ENCODE measurements at places on chromosomes 2 and 18.

DNA sequence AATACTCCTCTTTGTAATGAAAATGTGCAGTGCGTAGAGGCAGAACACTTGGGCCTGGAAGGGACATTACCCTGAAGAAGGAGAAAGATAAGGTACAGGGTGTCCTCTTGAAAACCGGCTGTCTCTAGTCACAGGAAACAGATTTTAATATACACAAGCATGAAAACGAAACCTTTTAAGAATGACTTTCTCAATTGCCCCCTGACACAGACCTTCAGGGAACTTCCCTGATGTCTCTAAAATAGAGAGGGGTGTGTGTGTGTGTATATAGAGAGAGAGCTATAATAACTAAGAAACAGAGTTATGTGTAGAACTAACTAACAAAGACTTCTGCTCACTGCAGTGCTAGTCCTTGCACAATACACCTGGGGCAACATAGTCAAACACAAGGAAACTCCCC, 780.0 kb downstream of the CNTNAP5 start:
- no peak for DNase-seq

DNA sequence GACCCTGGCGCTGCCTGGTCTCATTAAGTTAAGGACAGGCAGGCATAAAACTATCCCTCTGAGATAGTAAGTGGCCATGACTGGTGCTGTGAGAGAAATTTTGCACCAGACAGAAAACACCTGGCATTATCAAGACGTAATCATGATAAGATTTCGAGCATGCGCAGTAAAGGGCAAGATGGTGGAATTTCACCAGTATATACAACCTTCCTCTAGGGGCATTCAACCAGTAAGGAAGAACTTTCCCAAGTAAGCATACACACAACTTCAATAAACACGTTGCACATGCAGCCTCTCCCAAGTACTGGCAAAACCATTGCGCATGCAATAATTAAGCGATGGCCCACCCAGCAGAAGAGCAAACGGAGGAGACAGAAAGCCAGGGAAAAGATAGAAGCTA, 1376.4 kb upstream of the CRIM1 start:
- no peak for DNase-seq

DNA sequence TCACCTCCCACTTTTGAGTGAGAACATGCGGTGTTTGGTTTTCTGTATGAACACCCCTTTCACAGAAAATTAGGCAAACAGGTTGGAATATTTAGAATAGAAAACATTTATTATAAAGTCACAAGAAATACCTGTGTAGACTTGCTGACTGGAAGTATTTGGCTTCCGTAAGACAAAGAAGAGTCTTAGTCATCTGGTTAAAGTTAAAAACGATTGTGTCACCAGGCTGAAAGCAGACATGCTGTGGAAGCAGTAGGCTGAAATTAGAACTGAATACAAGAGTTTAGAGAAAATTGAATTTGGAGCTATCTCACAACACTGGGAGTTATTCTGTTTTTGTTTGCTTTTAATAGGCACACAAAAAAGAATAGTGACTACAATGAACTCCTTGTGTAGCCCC, 16.2 kb upstream of the CLASP1 start:
- DNase-seq: no peak

GRCh38 chr18:59902131-59902992, 2.6 kb downstream of the PMAIP1 start:
- DNase-seq: peak; percentile 17

GRCh38 chr2:96848264-96848663, 4.4 kb upstream of the ANKRD23 start:
- DNase-seq: no peak

DNA sequence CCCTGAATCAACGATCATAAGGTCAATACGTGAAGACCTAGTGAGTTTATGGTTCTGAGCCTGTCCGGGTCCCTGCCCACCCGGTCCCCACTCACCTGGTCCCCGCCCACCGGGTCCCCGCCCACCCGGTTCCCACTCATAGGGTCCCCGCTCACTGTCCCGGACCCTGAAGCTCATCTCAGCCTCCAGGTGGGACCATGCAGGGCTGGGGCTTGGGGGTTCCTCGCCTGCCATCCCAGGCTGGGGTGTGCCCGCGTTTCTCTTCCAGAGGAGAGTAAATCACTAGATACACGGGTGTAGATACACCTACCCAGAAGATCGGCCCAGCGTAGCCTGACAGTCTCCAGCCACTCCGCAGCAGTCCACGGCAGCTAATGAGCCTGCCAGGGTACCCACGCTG, 131.5 kb downstream of the MBP start:
- no peak for DNase-seq

- peak; percentile 73 for DNase-seq
These were observed 7.6 kb upstream of the PRKCE start for GRCh38 chr2:45643543-45644542.

GRCh38 chr2:222450021-222450420, 25.7 kb downstream of the SGPP2 start:
- no peak for DNase-seq

DNA sequence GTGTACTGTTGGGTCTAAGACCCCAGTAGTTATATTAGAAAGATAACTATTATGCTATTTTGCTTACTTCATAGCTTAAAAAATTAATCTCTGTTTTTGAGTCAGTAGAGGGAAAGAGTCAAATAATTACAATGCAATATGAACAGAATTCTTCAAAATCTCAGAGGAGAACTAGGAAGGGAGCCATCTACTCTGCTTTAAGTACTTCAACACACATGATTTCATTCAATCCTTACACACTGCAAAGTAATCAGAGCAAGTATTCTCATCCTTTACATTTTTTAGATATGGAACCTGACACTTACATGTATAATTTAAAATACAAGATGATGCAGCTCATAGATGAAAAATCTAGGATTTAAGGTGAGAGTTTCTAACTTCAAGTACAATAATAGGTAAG, 27.7 kb downstream of the COL5A2 start:
- DNase-seq: no peak

GRCh38 chr2:182496596-182496995, 69.8 kb upstream of the PDE1A start:
- no peak for DNase-seq

DNA sequence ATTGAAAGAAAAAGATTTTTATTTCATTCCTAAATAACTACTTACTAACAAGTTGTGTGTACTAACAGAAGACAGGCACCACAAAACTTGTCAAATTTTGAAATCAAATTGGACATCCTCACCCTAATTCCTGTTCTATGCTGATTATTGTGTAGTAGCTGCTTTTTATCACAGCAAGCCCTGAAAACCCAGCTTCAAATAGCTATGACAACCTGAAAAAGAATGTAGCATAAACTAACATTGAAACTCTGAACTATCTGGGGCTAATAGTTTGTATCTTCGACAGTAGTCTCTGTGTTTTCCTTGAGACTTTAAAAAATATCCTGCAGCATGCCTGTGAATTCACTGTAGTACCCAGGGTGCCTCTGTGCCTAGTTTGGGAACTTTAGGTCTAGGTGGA, 122.6 kb downstream of the WDPCP start:
- no peak for DNase-seq

GRCh38 chr2:181764095-181764963, 84.0 kb upstream of the NEUROD1 start:
- DNase-seq: no peak

DNA sequence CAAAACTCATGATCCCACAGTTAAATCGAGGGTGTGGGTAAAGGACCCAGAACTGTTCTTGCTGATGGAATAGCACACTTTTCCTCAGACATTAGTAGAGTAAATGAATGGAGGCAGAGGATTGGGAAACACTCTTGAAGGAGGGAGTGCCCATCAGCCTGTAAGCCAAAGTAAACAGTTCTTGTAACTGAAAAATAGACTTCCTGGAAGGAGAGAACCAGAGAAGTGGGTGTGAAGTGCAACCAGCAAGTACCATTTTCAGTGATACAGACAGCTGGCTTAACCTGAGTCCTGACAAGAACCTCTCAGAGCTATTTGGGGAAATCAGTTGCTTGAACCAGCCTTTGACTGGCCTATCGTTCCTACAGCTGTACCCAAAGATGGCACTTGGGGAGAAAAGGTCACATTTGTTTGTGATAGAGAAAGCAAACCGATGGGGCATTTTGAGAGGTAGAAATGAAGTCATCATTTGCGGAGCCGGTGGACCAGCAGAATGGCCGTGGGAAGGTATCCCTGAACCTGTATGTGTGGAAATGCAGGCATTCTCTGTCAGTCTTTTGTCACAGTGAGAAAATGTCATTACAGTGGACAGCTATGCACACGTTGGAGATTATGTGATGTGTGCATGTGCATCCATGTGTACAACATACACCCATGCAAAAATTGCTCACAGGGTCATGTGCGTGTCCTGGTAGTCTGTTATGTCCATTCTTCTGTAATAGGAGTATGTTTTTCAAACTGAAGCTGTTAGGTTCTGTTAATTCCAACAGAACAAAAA, 17.8 kb downstream of the CRIM1 start:
- no peak for DNase-seq

DNA sequence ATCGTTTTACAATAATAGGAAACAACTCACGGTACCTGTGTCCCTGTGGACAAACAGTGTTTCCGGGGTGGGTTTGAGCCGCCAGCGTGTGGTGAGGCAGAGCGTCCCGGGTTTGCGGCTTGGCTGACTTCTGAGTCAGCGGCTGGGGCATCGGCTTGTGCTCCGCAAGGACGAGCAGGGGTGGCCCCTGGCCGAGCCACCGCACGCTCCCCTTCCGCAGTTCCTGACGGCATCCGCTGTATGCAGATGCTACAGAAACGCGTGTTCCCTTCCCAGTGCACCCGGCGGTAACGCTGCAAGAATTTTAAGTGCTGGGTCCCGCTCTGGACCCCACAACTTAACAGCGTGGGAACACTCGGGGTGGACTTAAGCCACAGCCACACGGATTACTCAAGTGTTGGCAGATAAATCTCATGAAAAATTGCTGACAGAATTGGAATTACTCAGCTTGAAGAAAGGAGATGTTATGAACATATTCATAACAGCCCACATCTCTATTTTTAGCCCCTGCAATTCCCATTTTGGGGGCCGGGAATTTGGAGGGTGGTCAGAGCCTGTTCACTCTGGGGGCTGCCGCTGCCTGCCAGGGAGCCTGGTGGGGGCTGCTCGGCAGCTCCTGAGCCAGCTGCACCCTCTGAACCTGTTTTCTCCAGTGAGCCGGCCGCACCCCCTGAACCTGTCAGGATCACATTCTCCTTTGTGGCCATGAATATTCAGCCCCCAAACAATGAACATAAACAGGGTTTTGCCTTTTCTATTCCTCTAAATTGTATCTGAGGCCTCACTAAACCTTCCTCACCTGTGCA, 12.6 kb upstream of the KCNG2 start:
- no peak for DNase-seq

GRCh38 chr18:24995056-24995455, 356.9 kb downstream of the ZNF521 start:
- no peak for DNase-seq

DNA sequence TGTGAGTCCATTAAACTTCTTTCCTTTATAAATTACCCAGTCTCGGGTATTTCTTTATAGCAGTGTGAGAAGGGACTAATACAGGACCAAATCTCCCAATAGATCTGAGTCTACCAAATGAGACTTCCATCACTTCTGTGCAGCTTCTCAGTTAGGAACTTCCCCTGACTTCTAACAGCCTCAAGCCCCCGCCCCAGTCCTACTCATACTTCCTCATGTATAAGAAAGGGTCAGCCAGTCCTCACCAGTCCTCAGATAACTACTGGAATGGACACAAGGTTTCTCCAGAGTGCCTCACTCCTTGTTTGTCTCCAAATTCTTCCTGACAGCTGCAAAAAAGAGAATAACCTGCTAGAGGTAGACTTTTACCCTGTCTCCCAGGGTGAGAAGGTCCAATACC, 19.5 kb downstream of the TTC32 start:
- no peak for DNase-seq

GRCh38 chr2:200365209-200365608, 58.7 kb downstream of the SPATS2L start:
- DNase-seq: no peak

- no peak for DNase-seq
These were observed 301.5 kb downstream of the PIEZO2 start for GRCh38 chr18:10847907-10848306.

DNA sequence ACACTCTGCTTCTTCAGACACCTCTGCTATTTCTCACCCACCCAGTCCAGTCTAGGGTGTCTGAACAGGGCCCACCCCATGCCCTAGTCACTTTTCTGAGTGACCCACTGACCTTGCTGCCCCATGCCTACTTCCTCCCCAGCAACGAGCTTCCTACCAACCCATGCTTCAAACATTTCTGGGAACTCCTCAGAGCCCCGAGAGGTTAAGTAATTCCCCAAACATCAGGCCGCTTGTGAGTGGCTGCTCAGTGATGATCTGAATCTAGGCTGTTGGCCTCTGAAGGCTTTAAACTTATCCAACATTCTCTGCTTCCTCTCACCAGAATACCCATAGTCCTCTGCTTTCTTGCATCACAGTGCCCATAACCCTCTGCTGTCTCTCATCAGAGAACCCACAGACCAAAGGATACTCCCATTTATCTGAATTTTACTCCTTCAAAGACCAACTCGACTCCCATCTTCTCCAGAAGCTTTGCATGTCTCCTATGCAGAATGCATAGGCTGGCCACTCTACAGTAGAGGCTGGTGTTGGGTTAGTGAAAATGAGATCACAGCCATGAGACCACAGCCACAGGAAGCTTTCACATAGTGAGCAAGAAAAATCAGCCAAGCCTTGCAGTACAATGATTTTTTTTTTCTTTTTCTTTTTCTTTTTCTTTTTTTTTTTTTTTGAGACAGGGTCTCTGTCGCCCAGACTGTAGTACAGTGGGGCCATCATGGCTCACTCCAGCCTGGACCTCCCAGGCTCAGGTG, 309.5 kb upstream of the LYPD1 start:
- DNase-seq: no peak

GRCh38 chr18:51739044-51739666, 541.7 kb upstream of the MEX3C start:
- DNase-seq: no peak

DNA sequence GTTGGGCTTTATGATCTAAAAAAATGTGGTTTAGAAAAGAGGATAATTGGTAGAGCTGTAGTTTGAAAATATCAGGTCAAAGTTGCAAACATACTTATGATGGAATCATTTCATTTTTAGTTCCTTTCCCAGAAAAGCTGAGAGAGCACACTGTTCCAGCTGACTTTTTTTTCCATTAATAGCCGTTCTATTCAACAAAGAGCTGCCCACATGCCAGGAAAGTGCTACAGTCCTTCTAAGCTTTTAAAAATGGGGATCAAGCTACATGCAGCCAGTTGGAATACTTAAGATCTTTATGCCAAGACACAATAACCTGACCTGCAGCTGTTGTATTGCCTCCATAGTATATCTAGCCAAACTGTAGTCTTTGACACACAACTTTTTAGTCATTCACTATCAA, 111.5 kb downstream of the GALNT3 start:
- no peak for DNase-seq

- no peak for DNase-seq
These were observed 83.5 kb upstream of the CDCA7 start for GRCh38 chr2:173271135-173271534.

DNA sequence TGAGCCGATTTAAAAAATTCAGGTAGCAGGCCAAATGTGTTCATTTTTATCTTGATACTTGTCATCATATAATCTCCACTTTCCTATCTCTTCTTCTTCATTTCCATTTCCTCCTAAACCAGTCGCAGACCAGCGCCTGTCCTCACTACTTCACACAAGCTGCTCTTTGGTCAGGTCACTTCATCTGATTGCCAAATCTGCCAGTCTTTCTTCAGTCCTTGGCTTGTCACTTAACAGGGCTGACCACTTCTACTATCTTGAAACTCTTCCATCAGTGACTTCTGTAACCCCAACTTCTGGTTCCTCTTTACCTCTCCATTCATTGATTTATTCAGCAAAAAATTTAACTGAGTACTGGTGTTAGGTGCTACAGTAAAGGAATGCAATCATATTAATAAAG, 18.0 kb upstream of the SPRED2 start:
- no peak for DNase-seq

GRCh38 chr2:179265082-179265510, 464 bp upstream of the SESTD1 start:
- DNase-seq: no peak

GRCh38 chr2:202624133-202624532, 10.6 kb upstream of the FAM117B start:
- no peak for DNase-seq

Measured in activated T-cell treated with anti-CD3 and anti-CD28 coated beads, Interleukin-2, amount 50 U/mL, for 72 hours (primary cell).